ENCODE measurements at places on chromosomes 1 and 21.

DNA sequence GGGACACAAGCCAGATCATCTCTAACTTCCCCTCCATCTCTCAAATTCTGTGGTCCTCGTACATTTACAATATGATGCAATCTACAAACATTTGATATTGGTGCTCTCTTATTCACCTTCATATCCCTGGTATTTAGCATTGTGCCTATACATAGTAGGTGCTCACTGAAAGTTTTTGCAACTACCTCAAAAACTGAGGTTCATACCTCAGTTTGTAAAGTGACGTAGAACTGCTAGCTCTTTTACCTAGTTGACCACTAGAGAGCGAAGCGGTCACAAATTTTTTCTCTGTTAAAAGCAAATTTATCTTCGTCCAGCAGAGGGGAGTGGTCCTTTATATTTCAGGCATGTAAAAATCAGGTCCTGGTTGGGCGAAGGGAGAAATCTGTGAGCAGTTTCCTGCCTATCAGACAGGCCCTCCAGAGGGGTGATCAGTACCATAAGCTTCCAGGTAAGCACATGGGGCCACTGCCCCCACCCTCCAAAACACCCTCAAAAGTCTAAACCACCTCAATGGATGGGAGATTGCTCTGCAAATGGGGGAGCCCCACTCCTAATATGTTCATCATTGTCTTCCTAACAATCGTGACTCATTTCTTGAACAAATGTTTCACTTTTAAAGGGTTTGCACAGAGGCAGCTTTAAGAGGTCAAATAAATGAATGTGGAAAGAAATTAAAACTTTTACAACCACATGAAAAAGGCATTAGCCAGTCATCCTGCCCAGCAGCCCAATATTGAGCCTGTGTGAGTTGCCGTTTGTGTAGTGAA is 10.6 kb upstream of the HLCS start:
- DNase-seq = no peak

DNA sequence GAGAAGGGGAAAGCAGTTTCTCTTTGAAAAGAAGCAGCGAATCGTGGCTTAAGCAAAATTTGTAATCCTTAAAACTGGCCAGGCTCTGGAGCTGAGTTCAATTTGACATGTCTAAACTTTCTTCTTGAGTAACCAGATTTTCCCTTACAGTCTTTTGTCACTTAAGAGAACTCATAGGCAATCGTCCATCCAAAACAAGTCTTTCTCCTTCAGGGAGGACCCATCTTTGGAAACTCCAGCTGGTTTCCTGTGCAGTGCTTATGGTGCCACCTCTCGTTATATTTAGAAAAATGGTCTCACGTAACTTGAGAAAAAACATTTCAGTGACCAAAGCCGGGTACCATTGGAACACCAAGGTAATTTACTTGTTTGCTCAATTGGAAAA is 1.8 kb upstream of the PTTG1IP start:
- no peak for DNase-seq

GRCh38 chr1:234604495-234605398 is 5.2 kb downstream of the IRF2BP2 start:
- no peak for DNase-seq

GRCh38 chr1:203681739-203682138 is 55.1 kb downstream of the ATP2B4 start:
- DNase-seq = no peak

DNA sequence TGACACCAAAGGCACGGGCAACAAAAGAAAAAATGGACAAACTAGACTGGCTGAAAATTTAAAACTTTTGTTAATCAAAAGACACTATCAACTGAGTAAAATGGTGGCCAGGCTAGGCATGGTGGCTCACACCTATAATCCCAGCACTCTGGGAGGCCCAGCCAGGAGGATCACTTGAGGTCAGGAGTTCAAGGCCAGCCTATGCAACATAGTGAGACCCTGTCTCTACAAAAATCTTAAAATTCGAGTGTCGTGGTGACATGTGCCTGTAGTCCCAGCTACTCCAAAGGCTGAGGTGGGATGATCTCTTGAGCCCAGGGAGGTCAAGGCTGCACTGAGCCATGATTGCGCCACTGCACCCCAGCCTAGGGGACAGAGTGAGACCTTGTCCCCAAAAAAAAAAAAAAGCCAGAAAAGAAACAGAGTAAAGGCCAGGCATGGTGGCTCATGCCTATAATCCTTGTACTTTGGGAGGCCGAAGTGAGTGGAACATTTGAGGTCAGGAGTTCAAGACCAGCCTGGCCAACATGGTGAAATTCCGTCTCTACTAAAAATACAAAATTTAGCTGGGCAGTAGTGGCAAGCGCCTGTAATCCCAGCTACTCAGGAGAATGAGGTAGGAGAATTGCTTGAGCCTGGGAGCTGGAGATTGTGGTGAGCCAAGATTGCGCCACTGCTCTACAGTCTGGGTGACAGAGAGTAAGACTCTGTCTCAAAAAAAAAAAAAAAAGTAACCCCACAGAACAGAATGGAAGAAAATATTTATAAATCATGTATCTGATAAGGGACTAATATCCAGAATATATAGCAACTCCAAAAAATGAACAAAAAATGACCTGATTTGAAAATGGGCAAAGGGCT is 8.0 kb downstream of the TUT4 start:
- no peak for DNase-seq

- DNase-seq = no peak
Observed at GRCh38 chr1:46396441-46397398, 2.6 kb downstream of the FAAH start.

GRCh38 chr1:112557385-112557784 is 48.6 kb downstream of the WNT2B start:
- no peak for DNase-seq

DNA sequence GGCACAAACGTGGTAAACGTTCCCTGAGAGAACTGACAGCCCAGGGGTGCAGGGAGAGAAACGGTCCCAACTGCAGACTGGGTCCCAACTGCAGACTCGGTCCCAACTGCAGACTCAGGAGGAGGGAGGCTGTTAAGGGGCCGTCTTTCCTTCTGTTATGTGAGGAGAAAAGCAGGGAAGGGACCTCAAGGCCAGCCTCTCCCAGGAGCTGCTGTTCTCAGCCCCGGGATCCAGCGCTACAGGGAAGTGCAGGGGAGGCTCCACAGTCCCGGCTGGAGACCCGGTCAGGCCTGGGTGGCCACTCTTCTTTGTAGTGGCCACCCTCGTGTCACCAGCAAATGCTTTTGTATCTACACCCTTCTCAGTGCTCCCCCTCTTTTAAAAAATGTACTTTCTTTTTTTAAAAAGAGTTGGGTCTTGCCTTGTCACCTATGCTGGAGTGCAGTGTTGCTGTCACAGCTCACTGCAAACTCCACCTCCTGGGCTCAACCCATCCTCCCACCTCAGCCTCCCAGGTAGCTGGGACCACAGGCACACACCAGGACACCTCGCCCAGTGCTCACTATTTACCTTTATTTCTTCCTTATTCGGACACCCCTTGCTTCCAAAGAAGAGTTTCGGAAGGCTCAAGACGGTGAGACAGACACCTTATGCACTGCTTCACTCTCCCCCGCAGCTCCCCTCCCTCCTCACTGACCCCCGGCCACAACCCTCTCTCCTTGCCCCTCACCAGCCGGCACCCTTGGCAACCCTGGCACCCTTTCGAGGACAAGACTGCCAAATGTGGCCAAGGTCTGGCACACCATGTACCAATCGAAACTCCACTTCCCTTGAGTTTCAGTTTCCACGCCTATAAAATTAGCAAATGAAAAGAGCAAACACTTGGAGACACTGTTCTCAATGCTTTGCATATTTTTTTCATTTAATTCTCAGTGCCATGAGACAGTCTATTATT is 21.8 kb downstream of the CAPN2 start:
- DNase-seq = no peak

- DNase-seq = no peak
Observed at GRCh38 chr1:68907491-68907890, 410.6 kb upstream of the DEPDC1 start.

GRCh38 chr1:185573677-185574076 is 160.5 kb upstream of the HMCN1 start:
- DNase-seq = no peak

DNA sequence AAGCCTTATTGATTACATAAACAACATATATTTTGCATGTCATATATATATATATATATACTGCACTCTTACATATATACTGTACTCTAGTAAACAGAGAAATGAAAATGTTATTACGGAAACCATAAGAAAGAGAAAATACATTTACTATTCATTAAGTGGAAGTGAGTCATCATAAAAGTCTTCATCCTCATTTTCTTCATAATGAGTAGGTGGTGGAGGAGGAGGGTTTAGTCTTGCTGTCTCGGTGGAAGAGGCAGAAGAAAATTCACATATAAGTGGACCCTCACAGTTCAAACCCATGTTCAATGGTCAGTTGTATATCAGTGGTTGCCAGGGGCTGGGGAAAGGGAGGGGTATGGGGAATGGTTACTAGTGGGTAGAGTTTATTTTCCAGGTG is 8.0 kb upstream of the IFNLR1 start:
- no peak for DNase-seq

GRCh38 chr1:22264464-22265341 is 121.8 kb upstream of the WNT4 start:
- no peak for DNase-seq

DNA sequence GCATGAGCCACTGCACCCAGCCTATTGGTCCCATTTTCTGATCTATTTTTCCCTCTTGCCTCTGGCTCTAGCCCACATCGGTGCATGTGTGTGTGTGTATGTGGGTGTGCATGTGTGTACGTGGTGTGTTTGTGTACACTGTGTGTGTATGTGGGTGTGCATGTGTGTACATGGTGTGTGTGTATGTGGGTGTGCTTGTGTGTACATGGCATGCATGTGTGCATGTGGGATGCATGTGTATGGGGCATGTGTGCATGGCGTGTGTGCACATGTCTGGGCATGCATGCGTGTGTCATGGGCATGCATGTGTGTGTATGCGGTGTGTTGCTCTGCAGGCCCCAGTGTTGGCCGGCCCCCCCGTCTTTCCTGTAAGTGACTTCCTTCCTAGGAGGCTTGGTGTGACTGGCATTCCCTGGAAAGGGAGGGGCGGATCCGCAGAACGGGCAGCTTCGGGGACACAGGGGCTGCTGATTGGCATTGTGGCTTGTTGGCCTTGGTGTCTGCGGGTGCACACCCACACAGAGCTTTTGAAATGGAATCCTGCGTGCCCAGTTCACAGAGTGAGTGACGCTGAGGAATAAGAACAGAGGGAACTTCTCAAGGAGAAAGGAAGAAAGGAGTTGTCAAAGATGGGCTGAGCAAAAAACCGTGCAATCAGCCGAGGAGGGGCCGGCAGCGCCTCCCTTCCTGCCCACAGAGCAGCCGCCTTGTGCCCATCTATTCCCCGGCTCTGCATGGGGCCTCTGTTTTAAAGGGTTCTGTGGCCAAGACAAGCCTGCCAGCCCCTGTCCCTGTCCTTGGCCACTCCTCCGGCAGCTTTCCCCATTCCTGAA is 8.0 kb downstream of the PDXK start:
- no peak for DNase-seq

DNA sequence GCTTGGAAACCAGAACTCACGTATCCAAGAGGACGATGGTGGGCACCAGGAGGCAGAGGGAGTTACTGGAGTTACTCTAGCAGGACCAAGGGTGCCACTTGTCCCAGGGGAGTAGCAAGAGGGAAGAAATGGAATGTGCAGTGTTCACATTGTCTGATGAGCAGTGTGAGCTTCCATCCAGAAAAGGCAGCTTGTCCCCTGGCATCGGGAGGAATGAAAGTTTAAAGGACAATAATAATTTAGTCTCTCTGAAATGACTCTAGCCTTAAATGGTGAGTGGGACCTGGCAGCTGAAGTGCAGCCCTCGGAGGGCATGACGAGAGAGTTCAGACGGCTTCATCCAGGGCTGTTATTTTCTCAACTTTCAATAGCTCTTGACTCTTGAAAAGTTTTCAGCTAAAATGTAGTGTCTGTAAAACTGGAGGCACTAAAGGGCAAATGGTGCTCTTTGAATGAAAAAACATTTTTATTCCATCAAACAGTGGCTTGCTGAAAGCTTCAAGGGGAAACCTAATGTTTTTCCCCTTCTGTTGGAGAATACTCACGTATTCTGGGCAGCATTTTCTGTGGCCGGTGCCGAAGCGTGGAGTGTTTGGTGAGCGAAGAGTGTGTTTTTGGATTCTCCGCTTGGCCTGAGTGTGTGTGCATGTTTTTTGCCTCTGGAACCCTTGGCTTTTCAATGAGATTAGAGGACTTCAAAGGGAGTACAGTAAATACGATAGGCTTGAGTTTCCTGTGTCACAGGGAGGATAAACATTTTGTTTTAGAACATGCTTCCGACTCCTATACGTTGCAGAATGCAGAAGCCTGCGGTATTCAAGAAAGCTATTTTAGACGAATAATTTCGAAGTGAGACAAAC is 157.3 kb downstream of the GALNT2 start:
- DNase-seq = no peak

DNA sequence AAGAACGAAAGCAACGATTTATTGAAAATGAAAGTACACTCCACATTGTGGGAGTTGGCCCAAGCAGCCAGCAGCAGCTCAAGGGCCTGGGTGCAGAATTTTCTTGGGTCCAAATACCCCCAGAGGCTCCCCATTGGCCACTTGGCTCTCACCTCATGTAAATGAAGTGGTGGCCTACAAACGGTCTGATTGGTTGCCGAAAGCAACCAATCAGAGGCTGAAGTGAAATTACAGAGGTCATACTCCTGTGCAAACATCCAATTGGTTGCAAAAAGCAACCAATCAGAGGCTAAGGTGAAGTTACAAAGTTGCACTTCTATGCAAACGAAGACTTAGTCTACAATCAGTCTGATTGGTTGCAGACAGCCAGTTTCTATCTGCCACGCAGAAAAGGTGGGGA is 31.9 kb downstream of the FAM163A start:
- DNase-seq = no peak

DNA sequence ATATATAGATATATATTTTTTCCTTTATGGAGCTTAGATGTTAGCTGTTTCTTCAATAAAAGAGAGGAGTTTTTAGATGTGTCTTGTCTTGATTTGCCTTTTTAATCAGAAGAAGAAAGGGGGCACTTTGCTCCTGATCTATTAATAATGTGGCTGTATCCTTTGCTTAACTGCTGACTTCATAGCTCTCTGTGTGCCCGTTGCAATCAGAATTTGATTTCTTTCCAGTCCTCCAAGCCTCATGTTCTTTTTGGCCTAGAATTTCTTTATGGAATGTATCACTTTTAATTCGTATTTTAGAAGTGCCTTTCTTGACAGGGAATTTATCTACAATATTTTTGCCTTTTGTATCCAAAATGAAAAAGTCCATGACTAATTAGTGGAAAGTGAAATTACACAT is 85.3 kb downstream of the C1orf21 start:
- DNase-seq = no peak

GRCh38 chr1:108034396-108034795 is 69.4 kb upstream of the VAV3 start:
- no peak for DNase-seq

- DNase-seq = no peak
Observed at GRCh38 chr1:60386249-60386648, 312.7 kb upstream of the C1orf87 start.

DNA sequence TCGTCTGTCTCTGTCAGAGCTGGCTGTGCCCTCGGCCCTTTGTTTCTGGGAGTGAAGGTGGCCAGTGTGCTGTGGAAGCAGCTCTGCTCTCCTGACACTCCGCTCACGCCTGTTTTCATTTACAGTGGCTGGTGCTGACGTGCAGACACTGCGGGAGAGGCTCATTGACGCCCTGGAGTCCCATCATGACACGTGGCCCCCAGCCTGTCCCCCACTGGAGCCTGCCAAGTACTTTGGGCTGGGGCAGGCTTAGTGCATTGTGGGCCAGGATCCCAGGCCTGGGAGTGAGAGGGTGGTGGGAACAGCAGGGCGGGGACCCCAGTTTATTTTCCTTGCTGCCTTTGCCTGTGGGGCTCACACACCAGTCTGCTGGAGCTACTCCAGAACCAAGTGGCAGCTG is 21.1 kb downstream of the QSOX1 start:
- no peak for DNase-seq
